ENCODE measurements at places on chromosomes 5 and 9.

DNA sequence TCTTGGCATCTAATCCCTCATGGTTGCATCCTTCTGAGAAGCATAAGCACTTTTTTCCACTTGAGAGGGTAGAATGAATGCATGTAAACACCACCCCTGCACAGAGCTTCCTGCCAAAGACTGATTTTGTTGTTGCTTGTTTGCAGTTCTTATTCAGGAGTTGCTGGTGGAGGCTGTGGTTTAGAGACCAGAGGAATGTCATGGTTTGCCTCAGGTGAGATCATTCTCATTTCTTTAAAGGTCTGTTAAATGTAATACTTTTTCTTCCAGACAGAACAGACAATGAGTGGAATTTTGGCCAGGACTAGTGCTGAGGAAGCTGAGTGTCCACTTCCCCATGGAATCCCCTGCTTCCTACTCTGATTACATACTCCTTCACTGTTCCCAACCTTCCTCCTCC, 3.2 kb upstream of the TNC start:
- DNase-seq = no peak
- H3K27ac ChIP-seq = no peak overlapping the region
- H3K36me3 ChIP-seq = no peaks in the 10 kb centered on the region
- H3K4me1 ChIP-seq = peaks cover 6% of the 10 kb centered on the region
- peaks cover 2% of the 10 kb centered on the region for H3K27me3 ChIP-seq

GRCh38 chr5:174694611-174695010, 29.8 kb upstream of the MSX2 start:
- H3K27me3 ChIP-seq = peaks cover 11% of the 10 kb centered on the region
- no peaks in the 10 kb centered on the region for H3K4me1 ChIP-seq
- no peak overlapping the region for H3K4me3 ChIP-seq
- H3K36me3 ChIP-seq = no peaks in the 10 kb centered on the region

GRCh38 chr5:7209658-7210057, 186.3 kb upstream of the ADCY2 start:
- H3K4me3 ChIP-seq = no peak overlapping the region
- no peak overlapping the region for H3K27ac ChIP-seq
- H3K36me3 ChIP-seq = no peaks in the 10 kb centered on the region
- no peaks in the 10 kb centered on the region for H3K27me3 ChIP-seq
- DNase-seq = no peak
- no peaks in the 10 kb centered on the region for H3K4me1 ChIP-seq

DNA sequence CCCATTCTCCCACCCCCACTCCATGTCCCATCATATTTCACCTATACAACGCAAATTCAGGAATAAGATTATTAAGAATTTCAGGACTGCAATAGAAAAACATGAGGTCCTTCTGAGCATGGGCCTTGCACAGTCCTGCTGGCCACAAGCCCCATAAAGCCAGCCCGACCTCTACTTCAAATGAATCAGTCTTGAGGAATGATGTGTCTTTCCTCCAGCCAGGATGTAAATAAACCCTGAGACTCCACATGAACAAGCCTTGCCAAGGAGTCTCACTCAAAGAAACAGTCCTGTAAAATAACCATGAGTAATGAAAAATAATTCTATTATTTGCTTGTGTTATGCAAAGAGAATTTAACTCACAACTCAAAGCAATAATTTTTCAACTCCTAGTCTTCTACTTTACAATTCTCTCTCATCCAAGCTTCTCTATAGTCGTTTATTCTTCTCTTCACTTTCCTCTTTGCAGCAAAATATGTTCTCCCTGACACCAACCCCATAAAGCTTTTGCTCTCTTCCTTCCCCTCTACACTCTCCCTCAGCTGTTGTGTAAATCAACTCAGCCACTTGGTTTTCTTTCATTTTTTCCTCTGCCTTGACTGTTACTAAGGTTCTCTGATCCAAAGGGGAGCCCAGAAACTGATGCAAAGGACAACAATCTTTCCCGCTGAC, 140.1 kb upstream of the MOCS2 start:
- no peaks in the 10 kb centered on the region for H3K36me3 ChIP-seq
- no peak overlapping the region for H3K4me3 ChIP-seq
- DNase-seq = no peak
- H3K27me3 ChIP-seq = no peaks in the 10 kb centered on the region
- no peak overlapping the region for H3K27ac ChIP-seq
- H3K4me1 ChIP-seq = no peaks in the 10 kb centered on the region

DNA sequence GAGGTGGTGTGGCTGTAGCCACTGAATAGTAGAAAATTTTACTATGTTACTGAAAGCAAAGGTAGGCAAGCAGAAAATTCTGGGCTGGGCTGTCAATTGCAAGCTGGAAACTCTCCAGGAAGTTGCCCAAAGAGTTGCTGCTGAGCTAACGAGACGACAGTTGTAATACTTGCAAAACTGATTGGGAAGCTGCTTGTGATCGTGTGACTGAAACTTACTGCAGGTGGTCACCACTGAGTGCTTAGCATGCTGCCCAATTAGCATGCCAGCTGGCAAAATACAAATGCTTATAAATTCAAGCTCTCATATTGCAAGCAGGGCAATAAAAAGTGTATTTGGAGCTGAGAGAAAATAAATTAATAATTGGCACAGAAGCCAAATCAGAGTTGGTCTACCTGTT, 758.5 kb upstream of the EDIL3 start:
- H3K27me3 ChIP-seq = no peaks in the 10 kb centered on the region
- no peak for DNase-seq
- H3K36me3 ChIP-seq = no peaks in the 10 kb centered on the region
- no peak overlapping the region for H3K4me3 ChIP-seq
- H3K4me1 ChIP-seq = no peaks in the 10 kb centered on the region

- no peak for DNase-seq
- no peaks in the 10 kb centered on the region for H3K36me3 ChIP-seq
- no peaks in the 10 kb centered on the region for H3K4me1 ChIP-seq
Measured at GRCh38 chr5:59763541-59763940, 130.0 kb downstream of the PDE4D start.

DNA sequence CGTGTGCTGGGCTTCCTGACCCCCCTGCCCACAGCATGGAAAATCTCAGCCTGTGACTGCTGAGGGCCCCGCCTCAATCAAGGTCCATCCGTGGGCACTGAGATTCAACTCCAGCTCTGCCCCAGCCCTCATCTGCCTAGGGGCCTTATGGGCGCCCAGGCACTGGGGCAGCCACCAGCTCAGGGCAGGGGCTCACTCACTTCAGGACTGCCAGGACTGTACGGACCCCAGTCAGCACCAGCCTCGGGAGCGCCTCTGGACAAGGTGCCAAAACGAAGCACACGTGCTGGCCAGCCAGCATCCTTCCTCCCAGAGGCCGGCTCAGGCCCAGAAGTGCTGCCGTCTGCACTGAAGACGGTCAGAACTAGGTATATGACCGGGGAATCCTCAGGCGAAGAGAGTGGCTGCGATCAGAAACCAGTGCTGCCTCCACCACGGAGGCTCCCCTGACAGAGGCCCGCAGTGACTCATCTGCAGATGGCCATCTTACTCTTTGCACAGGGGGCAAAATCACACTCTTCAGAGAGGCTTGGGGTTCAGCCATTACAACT, 19.6 kb downstream of the CLPTM1L start:
- H3K36me3 ChIP-seq = peaks cover 26% of the 10 kb centered on the region
- DNase-seq = no peak
- no peaks in the 10 kb centered on the region for H3K27me3 ChIP-seq

- no peaks in the 10 kb centered on the region for H3K27me3 ChIP-seq
- no peak for DNase-seq
- no peak overlapping the region for H3K4me3 ChIP-seq
Measured at GRCh38 chr9:34341659-34342295, 12.4 kb downstream of the NUDT2 start.

- H3K36me3 ChIP-seq = peaks cover 2% of the 10 kb centered on the region
- no peaks in the 10 kb centered on the region for H3K27me3 ChIP-seq
- no peak overlapping the region for H3K4me3 ChIP-seq
- no peaks in the 10 kb centered on the region for H3K4me1 ChIP-seq
- H3K27ac ChIP-seq = no peak overlapping the region
- no peak for DNase-seq
Measured at GRCh38 chr5:139360384-139360783, 18.7 kb downstream of the PAIP2 start.

GRCh38 chr5:111582993-111583601, 70.8 kb upstream of the STARD4 start:
- no peaks in the 10 kb centered on the region for H3K27me3 ChIP-seq
- no peak overlapping the region for H3K27ac ChIP-seq
- no peak overlapping the region for H3K4me3 ChIP-seq

- no peak overlapping the region for H3K4me3 ChIP-seq
- no peaks in the 10 kb centered on the region for H3K4me1 ChIP-seq
- H3K27ac ChIP-seq = no peak overlapping the region
- peaks cover 1% of the 10 kb centered on the region for H3K36me3 ChIP-seq
- no peaks in the 10 kb centered on the region for H3K27me3 ChIP-seq
- no peak for DNase-seq
Measured at GRCh38 chr5:168553377-168554130, 24.4 kb downstream of the FBLL1 start.

GRCh38 chr9:82490019-82490499, 501.5 kb downstream of the SPATA31D1 start:
- H3K4me1 ChIP-seq = peaks cover 24% of the 10 kb centered on the region
- no peaks in the 10 kb centered on the region for H3K27me3 ChIP-seq

GRCh38 chr5:149260761-149261160, 10.9 kb upstream of the AFAP1L1 start:
- no peak overlapping the region for H3K27ac ChIP-seq
- no peak overlapping the region for H3K4me3 ChIP-seq
- H3K27me3 ChIP-seq = no peaks in the 10 kb centered on the region
- DNase-seq = no peak
- peaks cover 5% of the 10 kb centered on the region for H3K36me3 ChIP-seq

DNA sequence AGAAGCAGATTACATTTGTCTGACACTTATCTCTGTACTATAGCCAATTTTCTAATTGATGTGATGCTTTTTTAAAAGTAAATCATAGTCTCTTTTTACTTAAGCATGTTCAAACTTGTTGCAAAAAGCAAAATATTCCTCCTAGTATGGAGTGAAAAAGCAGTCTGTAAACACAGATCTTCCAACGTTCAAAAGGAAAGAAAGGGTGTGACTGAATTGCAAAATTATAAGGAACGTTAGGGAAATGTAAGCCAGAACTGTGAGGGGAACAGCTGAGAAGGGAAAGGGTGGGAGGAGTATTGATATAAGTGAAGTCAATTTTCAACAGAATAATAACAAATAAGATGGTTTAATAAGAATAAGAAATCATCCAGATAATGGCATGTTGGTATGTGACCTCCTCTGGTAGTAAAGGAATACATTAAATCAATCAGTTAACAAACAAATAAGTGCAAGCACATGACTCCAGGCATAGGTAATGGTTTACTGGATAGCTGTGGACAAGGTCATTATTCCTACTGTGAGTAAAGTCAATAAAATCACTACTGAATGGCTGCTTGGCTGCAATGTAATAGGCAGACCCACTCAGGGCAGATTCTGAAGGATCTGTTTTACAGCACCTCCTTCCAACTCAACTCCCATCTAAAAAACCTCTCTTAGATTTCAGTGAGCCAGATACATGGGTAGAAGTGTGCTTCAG, 239.1 kb upstream of the NMUR2 start:
- H3K4me3 ChIP-seq = no peak overlapping the region
- H3K4me1 ChIP-seq = no peaks in the 10 kb centered on the region
- H3K27ac ChIP-seq = no peak overlapping the region
- H3K36me3 ChIP-seq = no peaks in the 10 kb centered on the region
- H3K27me3 ChIP-seq = no peaks in the 10 kb centered on the region

- H3K27me3 ChIP-seq = no peaks in the 10 kb centered on the region
- no peaks in the 10 kb centered on the region for H3K36me3 ChIP-seq
- H3K4me1 ChIP-seq = peaks cover 50% of the 10 kb centered on the region
- H3K4me3 ChIP-seq = peak overlapping the region; percentile 90
- DNase-seq = no peak
- peak overlapping the region; percentile 89 for H3K27ac ChIP-seq
Measured at GRCh38 chr5:142324136-142324870, 518 bp downstream of the SPRY4 start.

- H3K36me3 ChIP-seq = no peaks in the 10 kb centered on the region
- no peaks in the 10 kb centered on the region for H3K4me1 ChIP-seq
- no peak for DNase-seq
- H3K4me3 ChIP-seq = no peak overlapping the region
- no peaks in the 10 kb centered on the region for H3K27me3 ChIP-seq
- no peak overlapping the region for H3K27ac ChIP-seq
Measured at GRCh38 chr9:110977259-110977709, 61.0 kb downstream of the LPAR1 start.

DNA sequence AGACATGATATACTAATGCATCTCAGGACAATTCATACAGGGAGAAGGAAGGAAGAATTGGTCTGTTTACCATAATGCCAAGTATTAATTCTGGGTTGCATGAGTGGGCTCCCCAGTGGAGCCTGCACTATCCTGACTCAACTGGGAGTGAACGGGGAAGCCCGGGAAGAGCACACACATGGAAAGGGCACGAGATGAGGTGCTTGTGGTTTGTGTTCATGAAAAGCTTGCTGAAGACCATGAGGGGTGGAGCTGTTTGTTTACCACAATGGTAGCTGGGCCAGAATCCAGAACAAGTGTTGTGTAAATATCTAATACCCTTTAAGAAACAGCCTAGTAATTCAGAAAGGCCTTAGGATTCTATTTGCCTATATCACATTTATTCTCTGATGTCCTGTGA, 44.6 kb downstream of the POC5 start:
- no peaks in the 10 kb centered on the region for H3K27me3 ChIP-seq
- peaks cover 4% of the 10 kb centered on the region for H3K36me3 ChIP-seq
- peaks cover 8% of the 10 kb centered on the region for H3K4me1 ChIP-seq
- H3K27ac ChIP-seq = no peak overlapping the region
- H3K4me3 ChIP-seq = no peak overlapping the region

- no peak overlapping the region for H3K27ac ChIP-seq
- H3K4me3 ChIP-seq = no peak overlapping the region
- no peaks in the 10 kb centered on the region for H3K27me3 ChIP-seq
- no peaks in the 10 kb centered on the region for H3K4me1 ChIP-seq
- no peaks in the 10 kb centered on the region for H3K36me3 ChIP-seq
Measured at GRCh38 chr5:1787472-1788047, 12.1 kb downstream of the MRPL36 start.

DNA sequence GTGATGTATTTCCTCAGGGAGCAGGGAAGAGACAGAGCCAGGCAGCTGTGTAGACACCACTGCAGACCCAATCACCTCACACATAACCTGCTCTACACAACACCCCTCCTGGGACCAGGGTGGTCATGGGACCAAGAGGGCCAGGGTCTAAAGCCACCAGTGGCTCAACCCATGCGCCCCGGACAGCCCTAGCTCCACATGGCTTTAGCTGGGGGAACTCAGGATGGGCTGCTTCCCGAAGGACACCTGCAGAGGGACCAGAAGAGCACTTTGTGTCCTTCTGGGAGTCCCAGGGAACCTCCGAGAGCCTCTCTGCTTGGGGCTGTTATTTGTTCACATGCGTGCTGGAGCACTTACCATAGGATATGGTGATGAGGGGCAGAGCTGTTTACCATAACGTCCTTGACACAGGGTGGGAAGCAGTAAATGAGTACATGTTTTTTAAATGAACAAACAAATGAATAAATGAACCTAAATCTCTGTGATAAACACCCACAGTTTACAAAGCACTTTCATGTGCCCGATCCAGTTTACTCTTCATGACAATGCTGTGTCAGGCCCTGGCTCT, 12.3 kb downstream of the SEPTIN8 start:
- DNase-seq = no peak
- H3K4me1 ChIP-seq = no peaks in the 10 kb centered on the region
- peaks cover 3% of the 10 kb centered on the region for H3K36me3 ChIP-seq
- no peak overlapping the region for H3K4me3 ChIP-seq
- no peak overlapping the region for H3K27ac ChIP-seq
